ENCODE measurements at places on chromosomes 6 and 20.

- DNase-seq, result no peak
These were observed 100.0 kb downstream of the SOBP start for GRCh38 chr6:107589934-107590333.

DNA sequence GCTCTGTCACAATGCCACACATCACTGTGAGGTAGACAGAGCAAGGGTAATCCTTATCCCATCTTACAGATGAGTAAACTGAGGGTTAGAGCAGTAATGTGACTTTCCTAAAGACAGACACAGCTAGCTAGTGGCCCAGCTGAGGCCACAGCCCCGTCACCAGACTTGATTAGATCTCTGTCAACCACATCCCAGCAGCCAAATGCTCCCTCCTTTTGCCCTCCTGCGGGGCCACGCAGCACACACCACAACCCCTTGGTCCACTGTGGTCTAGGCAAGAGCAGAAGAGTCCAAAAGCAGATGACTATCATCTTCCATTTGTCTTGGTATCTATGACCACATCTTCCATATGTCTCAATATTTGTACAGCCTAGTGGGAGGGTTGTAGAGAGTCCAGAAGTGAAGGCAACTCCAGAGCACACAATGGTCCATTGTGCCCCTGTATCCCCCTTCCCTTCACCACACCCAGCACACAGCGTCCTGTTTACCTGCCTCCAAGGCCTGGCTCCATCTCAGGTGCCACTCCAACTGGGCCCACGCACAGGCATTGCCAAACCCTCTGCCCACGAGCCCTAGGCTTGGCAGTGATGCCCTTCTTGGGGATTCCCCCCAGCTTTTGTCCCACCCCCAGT lies 47.1 kb upstream of the FOXP4 start:
- no peak for DNase-seq

GRCh38 chr20:22471156-22471836 lies 113.1 kb downstream of the FOXA2 start:
- no peak for DNase-seq

DNA sequence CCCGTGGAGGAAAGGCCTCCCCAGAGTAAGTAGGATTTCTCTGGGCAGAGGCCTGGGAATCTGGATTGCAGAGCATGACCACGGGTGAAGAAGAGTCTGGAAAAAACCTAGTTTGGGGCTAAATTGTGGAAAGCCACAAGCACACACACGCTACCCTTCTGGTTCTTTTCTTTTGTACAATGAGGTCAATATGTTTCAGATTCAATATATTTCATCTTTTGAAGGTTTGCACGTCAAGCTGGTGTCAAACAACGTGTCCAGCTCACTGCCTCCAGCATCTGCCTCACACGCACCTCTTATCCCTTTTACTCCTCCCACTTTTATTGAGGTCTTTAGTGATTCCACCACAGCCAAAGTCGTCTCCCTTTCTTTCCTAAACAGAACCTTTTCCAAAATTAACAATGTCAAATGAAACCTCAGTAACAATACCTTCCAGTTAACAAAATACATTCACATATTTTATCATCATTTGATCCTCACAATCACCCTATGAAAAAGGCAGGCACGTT lies 773 bp upstream of the EPB41L2 start:
- DNase-seq, result no peak

- DNase-seq, result no peak
These were observed 94.6 kb downstream of the GPR63 start for GRCh38 chr6:96742702-96743101.

DNA sequence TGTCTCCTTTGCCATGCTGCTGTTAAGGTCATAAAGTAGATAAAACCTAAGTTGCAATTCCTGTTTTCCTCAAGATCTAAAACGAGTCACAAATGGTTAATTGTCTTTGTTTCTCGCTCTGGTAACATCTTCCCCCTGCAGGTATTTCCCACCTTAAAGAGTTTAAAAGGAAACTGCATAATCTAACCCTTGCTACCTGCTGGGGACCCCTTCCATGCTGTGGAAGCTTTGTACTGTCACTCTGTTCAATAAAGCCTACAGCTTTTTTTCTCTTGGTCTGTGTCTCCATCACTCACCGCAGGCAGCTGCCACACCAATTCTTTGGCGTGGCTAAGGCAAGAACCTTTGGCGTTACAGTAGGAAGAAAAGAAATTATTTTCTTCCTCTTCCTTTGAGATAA lies 117.7 kb upstream of the GJE1 start:
- no peak for DNase-seq

DNA sequence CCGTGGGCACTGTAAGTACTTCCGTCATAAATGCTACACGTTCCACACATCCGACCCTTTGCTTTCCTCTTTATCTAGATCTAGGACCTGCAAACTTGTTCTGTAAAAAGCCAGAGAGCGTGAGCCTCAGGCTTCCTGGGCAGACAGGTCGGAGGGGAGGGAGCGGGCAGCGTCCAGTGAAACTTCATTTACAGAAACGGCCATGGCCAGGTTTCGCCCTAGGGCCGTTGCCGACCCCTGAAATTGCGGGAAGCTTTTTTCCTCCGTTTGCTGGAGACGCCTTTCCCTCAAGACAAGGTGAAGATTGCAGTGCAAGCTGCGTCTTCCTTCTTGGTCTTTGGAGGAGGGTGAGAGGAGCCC lies 155.4 kb downstream of the DLL1 start:
- no peak for DNase-seq

GRCh38 chr6:41783106-41783780 lies 2.7 kb downstream of the PRICKLE4 start:
- DNase-seq, result no peak

- no peak for DNase-seq
These were observed 127.5 kb downstream of the CDKAL1 start for GRCh38 chr6:20661721-20662120.

DNA sequence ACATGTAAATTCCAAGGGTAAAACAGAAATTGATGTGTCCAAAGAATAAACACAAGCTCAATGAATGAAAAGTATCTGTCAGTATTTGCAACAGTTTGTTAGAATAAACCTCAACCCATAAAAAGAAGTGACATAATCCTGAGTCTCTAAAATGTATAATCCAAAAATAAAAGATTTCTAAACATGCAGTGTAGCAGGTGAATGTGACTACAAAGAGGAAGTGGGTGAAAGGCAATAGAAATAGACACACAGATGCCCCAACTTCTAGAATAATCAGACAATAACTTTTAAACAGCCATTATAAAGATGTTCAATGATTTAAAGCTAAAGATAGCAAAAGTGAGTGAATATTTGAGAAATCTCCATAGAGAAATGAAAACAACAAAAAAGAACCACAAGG lies 1009.2 kb upstream of the GJE1 start:
- no peak for DNase-seq

GRCh38 chr6:166687070-166687878 lies 60.2 kb upstream of the RPS6KA2 start:
- DNase-seq, result no peak

- peak; percentile 64 for DNase-seq
These were observed 14.4 kb downstream of the FOXP4 start for GRCh38 chr6:41560431-41561192.

GRCh38 chr20:3727401-3728021 lies 5.0 kb upstream of the HSPA12B start:
- DNase-seq, result no peak

DNA sequence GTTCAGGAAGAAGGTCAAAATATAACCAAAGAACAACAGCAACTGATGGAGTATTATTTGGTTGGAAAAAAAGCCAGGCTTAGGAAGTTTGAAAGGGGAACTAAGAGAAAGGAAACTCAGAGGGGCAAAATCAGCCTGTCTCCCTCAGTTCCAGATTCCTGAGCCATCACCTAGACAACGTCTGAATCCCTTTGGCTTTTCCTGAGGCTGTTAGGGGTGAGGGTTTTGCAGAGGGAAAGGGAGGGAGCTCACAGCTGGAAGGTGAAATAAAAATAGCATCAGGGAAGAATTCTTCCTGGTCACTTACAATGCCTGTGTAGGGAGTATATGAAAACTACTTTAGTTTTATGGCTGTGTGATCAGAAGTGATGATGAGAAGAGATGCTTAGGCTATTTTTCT lies 100.5 kb downstream of the SOBP start:
- no peak for DNase-seq

GRCh38 chr6:133983099-133983939 lies 30.3 kb downstream of the TBPL1 start:
- DNase-seq, result peak; percentile 31

- no peak for DNase-seq
These were observed 341.6 kb downstream of the QKI start for GRCh38 chr6:163756079-163756478.

GRCh38 chr6:151044465-151045441 lies 179.3 kb downstream of the MTHFD1L start:
- DNase-seq, result no peak

GRCh38 chr6:169536446-169537170 lies 165.2 kb downstream of the WDR27 start:
- no peak for DNase-seq

DNA sequence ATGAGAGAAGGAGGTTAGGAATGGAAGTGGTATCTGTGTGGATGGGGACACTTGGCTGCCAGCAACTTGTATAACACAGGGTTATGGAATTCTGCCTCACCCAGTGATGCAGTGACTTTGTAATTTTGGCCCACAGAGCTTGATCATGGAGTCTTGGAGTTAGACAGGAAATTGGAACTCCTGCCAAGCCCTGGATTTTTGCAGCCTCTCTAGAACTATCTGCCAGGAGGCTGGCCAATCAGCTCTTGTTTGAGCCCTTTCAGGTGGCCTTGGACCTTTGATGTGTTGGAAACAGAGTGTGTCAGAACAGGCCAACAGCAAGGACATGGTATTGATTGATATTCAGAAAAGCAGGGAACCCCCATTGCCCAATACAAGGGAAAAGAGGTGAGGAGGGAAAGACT lies 157.7 kb upstream of the GGTLC1 start:
- DNase-seq, result no peak

- no peak for DNase-seq
These were observed 130.0 kb downstream of the SCP2D1 start for GRCh38 chr20:18943542-18943941.

DNA sequence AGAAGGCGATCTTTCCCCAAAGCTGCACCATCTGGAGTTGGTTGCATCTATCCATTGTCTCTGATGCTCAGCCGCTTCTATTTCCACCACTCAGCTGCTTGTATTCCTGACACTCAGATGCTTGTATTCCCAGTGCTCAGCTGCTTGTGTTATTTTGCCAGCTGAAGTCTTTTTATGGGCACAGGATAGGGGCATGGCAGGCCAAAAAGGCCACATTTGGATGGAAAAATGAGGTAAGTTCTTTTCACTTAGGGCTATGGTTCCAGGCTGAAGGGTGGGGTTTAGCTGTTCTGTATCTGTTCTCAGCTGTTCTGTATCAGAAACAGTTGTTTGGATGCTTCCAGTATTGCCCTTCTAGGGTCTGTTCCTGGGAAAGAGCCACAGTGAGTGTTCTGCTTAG lies 944.9 kb downstream of the QKI start:
- DNase-seq, result no peak

DNA sequence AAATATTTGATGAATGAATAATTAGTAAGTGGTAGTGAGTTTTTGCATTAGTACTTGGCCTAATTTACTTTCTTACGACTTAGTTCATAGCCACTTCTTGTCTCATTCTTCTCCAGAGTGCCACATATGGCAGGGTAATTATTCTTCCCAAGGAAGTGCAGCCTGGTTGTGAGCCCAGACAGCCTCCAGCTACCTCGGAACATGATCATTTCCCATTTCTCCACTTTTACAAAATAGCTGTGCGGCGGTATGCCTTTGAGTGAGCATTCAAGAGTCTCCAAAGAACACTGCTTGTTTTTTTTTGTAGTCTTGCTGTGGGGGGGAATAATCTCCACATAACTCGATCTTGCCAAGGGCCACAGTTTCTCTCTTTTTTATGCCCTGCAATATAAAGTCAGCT lies 765.0 kb downstream of the HDGFL1 start:
- no peak for DNase-seq

GRCh38 chr6:112468359-112468758 lies 121.2 kb downstream of the RFPL4B start:
- DNase-seq, result no peak

GRCh38 chr6:120556491-120556890 lies 777.8 kb downstream of the TBC1D32 start:
- DNase-seq, result no peak

- DNase-seq, result no peak
These were observed 66.0 kb upstream of the ADGRG6 start for GRCh38 chr6:142235791-142236190.

DNA sequence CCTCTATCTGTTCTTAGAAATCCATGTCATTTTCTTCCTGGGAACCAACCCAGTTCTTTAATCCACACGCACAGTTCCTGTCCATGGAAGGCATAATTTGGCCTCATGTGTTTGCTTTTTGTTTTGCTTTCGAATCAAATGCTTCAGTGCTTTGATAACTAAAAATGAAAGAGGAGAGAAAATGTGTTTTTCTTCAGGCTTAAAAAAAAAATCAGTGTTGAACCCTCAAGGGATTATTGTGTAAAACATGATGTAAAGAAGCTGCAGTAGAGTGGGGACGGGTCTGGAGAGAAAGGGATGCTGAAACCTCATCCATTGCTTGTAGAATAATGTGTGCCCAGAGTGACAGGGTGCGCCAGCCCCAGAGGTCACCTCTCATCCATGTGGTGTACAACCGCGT lies 197.5 kb upstream of the JARID2 start:
- DNase-seq, result no peak

GRCh38 chr20:45507011-45507820 lies 8.2 kb downstream of the SPINT3 start:
- no peak for DNase-seq

- no peak for DNase-seq
These were observed 34.2 kb downstream of the FOXF2 start for GRCh38 chr6:1423578-1423977.

GRCh38 chr6:128763599-128764300 lies 119.2 kb upstream of the LAMA2 start:
- no peak for DNase-seq

GRCh38 chr6:18405477-18406293 lies 18.5 kb downstream of the RNF144B start:
- no peak for DNase-seq

DNA sequence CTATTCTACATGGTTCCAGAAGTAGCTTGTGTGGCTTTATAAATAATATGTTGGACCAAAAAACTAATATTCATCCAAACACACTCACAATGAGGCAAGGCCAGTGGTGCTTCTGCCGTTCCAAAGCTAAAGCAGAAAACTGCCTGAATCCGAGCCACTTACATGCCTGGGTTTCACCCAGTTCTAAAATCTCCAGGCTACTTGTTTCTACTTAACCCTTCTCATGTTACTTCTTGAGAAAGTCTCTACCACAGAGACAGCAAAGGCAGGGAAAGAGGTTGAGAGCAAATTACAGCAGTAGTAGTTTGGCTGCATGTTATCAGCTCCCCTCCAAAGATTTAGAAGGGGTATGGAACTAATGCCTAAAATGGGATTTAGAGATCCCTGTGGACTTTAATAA lies 62.0 kb downstream of the FAXC start:
- DNase-seq, result no peak
